ENCODE measurements at places on chromosomes 5 and 9. TPM values are rescaled to one million over a fixed set of nuclear protein-coding genes. Genes with fewer than 3 reads are reported as not detected.

DNA sequence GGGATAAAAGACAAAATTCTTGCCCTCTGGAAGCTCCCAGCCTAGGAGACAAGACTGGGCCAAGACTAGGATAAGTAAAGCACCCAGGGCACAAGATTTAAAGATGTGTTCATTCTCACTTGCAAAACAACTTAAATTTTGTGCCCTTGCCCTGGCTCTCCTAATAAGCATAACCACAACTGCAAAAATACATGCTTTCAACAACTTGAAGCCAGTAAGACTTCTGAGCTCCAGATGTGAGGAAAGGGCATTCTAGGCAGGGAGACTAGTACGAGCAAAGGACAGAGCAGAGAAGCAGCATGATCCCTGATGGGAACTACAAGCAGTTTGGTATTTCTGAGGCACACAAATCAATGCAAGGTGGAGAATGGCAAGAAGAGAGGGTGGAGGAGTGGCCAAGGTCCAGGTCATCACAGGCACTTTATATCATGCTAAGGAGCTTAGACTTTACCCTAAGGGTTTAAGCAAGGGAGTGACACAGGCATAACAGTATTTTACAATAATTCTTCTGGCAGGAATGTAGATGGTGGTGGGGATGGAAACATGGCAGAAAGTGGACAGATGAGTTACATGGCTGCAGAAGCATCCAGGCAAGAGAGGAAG lies 30.1 kb upstream of the SIL1 start:
- peak; percentile 2 for DNase-seq

DNA sequence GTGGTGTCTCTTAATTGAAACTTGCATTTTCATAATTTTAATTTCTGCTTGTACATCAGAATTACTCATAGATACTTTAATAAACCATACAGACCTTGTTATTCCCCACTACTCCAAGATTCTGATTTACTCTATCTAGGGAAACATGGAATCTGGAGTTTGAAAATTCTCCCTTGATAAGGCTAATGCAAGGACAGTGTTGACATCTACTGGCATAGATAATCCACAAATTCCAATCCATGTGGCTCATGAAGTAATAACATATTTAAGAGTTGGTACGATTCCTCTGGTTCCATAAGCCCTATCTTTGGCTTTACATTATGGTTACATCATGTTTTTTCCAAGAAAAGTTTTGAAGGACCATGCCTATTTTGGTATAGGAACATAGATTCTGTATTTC lies 759.2 kb downstream of the TLR4 start:
- DNase-seq, result no peak

DNA sequence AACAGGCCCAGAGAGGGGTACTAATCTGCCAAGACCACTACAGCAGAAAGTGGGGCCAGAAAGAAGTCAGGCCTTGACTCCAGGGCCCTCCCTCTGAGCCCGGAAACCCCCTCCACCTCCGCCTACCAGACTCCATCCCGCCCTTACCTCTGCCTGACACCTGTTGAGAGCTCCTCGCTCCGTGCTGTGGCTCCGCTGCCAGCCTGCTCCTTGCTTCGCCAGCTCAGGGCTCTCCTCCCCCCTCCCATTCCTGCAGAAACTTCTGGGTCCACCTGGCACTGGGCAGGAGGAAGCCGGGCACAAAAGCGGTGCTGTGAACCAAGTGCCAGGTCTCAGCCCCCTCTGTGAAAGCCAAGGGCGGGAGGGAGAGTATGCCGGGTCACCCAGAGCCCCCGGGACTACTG lies 6.4 kb upstream of the ST6GALNAC6 start:
- DNase-seq, result peak; percentile 90

RASGRF2 gene
- 10.6 TPM for total RNA-seq

GRCh38 chr5:137269274-137269673 lies 229.9 kb downstream of the SPOCK1 start:
- DNase-seq, result no peak

GRCh38 chr5:191036-191948 lies at the start of gene LRRC14B:
LRRC14B (plus strand) TSS chr5:191495; CDS start chr5:191539, 44 bp downstream.
- peak; percentile 84 for DNase-seq

SMIM32 gene
- not detected for total RNA-seq

KCNT1 gene
- total RNA-seq, result 37.2 TPM

DNA sequence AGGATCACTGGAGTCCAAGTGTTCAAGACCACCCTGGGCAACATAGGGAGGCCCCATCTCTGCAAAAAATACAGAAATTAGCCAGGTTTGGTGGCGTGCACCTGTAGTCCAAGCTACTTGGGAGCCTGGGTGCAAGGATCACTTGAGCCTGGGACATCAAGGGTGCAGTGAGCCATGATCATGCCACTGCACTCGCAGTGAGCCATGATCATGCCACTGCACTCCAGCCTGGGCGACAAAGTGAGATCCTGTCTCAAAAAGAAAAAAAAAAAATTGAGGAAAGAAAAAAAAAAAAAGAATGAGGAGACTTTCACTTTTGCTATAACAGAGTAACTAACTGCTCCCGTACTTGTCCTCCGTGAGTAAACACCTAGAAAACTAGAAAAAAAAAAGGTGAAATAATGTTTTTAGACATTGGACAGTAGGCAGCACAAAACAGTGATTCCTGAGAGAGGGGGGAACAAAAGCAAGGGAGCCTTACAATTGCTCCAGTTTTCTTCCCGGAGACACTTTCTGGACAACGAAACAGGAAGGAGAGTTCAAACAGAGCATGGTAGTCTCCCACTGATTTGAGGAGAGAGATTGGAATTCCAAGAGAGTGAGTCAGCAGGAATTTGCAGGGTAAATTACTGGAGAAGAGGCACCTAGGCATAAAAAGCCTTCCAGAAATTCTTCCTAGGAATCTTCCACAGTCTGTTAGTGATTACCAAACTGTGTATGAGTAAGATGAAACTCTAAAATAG lies 6.9 kb upstream of the ZBTB5 start:
- DNase-seq, result no peak

GRCh38 chr9:13330396-13331004 lies 51.0 kb upstream of the MPDZ start:
- DNase-seq, result no peak

PRDM9 gene
- not detected for total RNA-seq

DNA sequence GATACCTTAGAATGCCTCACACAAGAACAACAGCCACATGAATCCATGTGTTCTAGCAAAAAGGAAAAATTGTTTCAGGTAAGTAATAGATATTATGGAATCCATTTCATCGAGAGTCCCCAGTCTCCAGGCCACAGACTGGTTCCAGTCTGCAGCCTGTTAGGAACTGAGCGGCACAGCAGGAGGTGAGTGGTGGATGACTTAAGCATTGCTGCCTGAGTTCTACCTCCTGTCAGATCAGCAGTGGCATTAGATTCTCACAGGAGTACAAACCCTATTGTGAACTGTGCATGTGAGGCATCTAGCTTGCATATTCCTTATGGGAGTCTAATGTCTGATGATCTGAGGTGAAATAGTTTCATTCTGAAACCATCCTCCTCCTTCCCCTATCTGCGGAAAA lies 207.0 kb downstream of the CSNK1G3 start:
- no peak for DNase-seq

DNA sequence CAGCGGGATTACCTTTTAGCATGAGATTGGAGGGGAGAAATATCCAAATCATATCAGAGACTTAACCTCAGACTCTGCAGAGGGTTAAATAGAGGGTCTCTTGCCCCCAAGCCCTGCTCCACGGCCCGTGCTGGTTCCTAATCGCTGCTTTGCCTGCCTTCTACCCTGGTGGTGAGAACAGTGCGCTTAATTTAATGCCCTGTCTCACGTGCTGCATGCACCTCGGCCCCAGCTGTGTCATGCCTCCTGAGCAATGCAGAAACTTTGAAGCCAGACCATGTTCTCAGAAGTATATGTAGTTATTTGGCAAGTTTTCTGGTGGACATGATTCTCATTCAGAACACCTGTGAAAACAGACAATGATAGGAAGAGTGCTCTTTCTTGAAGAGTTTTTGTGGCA lies 1.4 kb downstream of the OTULIN start:
- peak; percentile 84 for DNase-seq

DNA sequence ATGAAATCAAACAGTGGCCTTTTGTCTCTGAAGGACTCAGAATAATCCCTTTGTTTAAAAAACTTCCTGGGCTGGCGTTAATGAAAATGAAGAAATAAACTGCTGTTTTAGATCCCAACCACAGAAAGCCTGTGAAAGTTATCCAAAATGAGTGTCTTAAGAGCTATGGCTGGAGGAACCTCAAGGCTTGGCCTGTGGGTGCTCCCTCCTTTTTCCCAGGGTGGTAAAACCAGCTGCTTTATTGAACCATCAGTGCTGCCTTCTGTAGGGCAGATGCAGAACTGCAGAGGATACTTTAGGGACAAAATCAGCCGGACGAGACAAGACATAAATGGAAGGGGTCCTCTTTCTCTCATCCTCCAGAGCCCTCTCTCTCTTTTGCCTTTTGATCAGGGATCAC lies 100.9 kb downstream of the SMARCA2 start:
- DNase-seq, result no peak

GDNF gene
- 0.17 TPM for total RNA-seq

DNA sequence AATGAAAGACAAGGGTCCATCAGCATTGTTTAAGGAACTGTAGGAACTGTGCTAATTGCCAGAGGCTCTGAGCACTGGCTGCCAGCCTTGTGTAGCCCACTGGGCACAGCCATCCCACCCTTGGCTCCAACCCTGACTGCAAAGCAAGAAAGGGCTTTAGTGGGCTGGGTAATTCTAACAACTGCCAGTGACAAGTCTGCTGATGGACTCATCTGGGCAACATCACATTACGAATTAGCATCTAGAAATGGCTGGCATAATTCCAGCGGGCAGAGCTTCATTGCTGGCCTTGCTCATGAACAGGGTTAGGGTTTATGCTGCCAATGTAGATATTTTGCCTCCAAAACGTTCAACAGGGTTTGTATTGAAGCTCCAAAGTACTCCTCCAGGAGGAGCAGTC lies 326.9 kb downstream of the ARHGEF28 start:
- no peak for DNase-seq

DNA sequence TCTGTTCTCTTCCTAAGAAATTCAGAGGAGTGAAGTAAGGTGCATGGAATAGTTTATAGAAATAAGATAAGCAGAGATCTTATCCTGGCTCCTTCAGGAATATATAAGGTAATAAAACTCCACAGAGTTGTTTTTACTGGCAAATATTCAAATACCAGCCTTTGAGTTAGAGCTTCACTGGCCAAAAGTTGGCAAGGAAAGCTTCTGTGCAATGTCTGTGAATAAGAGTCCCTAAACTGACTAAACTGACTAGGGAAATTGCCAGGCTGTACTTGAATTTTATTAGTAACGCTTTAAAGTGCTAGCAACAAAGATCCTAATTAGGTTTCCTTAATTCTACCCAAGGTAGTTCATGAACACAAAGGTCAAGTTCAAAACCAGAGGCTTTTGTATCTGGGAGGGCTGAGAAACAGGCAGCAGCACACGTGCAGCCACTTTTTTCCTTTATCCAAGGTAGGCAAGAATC lies 131.1 kb upstream of the MPDZ start:
- DNase-seq, result no peak

DNA sequence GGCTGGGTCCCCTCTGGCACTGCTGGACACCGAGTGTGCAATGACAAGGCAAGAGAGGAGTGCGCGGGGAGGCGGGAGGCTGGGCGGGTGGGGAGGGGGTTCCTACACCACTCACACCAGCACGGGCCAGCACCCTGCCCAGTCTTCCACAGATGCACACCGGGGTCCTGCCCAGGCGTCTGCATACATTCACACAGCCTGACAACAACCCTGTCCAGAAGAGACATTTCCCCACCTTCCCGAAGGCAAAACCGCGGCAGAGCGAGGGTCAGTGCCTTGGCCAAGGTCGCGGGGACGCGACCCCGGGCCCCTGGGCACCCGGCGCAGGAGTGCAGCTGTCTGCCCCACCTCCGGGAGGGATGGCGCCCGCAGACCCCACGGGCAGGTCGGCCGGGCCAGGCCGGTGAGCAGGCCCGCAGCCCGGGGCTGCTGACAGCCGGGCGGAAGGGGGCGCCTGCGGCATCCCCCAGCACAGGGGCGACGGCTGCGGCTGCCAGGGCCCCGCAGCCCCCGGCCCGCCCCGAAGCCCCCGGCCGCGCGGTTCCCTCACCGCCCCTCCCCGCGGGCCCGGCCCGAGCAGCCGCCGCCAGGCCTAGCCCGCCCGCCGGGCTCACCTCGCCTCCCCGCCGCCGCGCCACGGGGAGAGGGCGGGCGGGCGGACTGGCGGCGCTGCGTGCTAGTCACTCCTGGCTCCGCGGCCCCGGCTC lies 496 bp downstream of the MAPK9 start:
- DNase-seq, result peak; percentile 91

RNF130 gene
- 82.9 TPM for total RNA-seq

LCN9 gene
- total RNA-seq, result not detected

CREB3 gene
- total RNA-seq, result 30.5 TPM

- DNase-seq, result no peak
These were observed 52.4 kb downstream of the FBXW11 start for GRCh38 chr5:171953860-171954701.

DNA sequence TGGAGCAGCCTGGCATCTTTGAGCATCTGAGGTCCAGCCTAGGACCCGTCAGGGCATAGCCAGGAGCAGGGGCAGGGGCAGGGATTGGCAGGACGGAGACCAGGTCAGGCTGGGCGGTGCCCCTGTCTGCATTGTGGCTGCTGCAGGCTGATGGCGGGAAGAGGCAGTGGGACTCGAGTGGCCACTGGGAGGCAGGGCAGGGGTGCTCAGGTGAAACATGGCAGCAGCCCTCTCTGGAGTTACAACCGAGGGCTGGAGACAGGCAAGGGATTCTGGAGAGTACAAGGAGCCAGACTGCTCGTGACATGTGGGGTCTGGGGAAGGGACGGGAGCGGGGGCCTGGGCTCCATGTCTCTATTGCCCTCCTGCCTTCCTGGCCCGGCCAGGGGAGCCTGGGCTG lies 97.4 kb upstream of the RAPGEF1 start:
- DNase-seq, result no peak

DNA sequence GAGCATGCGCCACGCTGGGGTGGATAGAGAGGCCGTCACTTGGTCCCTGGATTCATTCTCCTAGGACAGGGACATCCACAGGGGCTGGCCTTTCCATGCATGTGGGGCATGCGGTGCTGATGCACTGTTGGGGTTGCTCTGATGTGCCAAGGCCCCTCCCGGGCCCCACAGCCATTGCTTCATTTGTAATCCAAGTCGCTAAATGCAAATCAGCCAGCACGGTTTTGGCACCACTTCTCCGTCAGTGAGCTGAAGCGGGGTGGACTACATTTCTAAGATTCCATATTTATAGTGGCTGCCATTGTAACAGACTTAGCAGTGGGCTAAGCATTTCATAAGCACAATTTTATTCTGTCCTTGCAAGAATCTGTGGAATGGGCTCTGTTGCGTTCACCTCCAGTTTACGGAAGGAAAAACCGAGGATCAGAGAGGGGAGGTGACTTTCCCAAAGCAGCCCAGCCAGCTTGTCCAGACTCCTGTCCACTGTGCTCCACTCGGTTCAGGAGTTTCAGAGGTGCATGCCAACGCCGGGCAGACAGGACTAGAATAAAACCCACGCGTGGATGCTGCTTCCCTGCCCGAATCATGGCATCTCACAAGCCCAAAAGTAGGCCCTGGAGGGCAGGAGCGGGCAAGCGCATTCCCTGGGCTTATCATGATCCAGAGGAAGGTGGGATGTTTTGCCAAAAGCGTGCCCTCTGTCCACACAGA lies 102.6 kb upstream of the COL5A1 start:
- no peak for DNase-seq

Measured in spleen (tissue), 13 donors.